Subcutaneous adipose tissue (tissue), 4 donors: ENCODE measurements at places on chromosomes 5 and 9. TPM values are rescaled to one million over a fixed set of nuclear protein-coding genes. Genes with fewer than 3 reads are reported as not detected.

The FAM153A gene
- 3.5 TPM for total RNA-seq

The TAS2R1 gene
- not detected for total RNA-seq

The C9 gene
- not detected for total RNA-seq

The OLFM1 gene
- 24.4 TPM for total RNA-seq

The F2RL1 gene
- total RNA-seq: 3.6 TPM

The CD74 gene
- 823 TPM for total RNA-seq

The TRPM6 gene
- total RNA-seq: 1.9 TPM

The SPATA31E1 gene
- not detected for total RNA-seq

The FAM193B gene
- 25.8 TPM for total RNA-seq

The LCN9 gene
- not detected for total RNA-seq

The EQTN gene
- total RNA-seq: 0.66 TPM

The ITK gene
- 2.8 TPM for total RNA-seq

The SGCD gene
- total RNA-seq: 7.3 TPM

The IFNA13 gene
- not detected for total RNA-seq

The C9orf153 gene
- total RNA-seq: 0.17 TPM

The CDKN2AIPNL gene
- total RNA-seq: 14.2 TPM

The NR2F1 gene
- total RNA-seq: 1.5 TPM

The S1PR3 gene
- total RNA-seq: 22.1 TPM

The F12 gene
- 2.0 TPM for total RNA-seq

The TMEM215 gene
- total RNA-seq: not detected

The TSSK1B gene
- total RNA-seq: not detected

The RNF224 gene
- total RNA-seq: not detected

The IL9 gene
- not detected for total RNA-seq

The SHISAL2B gene
- total RNA-seq: not detected

The SPACA9 gene
- 3.6 TPM for total RNA-seq

The IRX2 gene
- 3.5 TPM for total RNA-seq

The PCDHGB2 gene
- 4.4 TPM for total RNA-seq

The SNCB gene
- total RNA-seq: not detected

The GLDC gene
- total RNA-seq: not detected

The SPATA6L gene
- total RNA-seq: 3.5 TPM

The LCN15 gene
- not detected for total RNA-seq

The MRPL22 gene
- 19.8 TPM for total RNA-seq

The GDA gene
- total RNA-seq: not detected

The BTNL9 gene
- total RNA-seq: 579 TPM

The TXNDC8 gene
- total RNA-seq: not detected

The SSBP2 gene
- 80.4 TPM for total RNA-seq

The GMCL2 gene
- not detected for total RNA-seq

The ANGPTL2 gene
- 93.4 TPM for total RNA-seq

The RNF130 gene
- total RNA-seq: 226 TPM

The SPATA31D4 gene
- total RNA-seq: not detected

The NR2F1-AS1 gene
- total RNA-seq: 6.4 TPM

The AIF1L gene
- total RNA-seq: 11.2 TPM

The PCDHB3 gene
- total RNA-seq: 0.85 TPM

The TLR4 gene
- total RNA-seq: 106 TPM

The TEK gene
- 14.3 TPM for total RNA-seq

The ADRB2 gene
- total RNA-seq: 49.4 TPM

The CATSPER3 gene
- total RNA-seq: not detected

The PCDHA12 gene
- 0.17 TPM for total RNA-seq

The SEMA5A gene
- 5.1 TPM for total RNA-seq

The ARID3C gene
- total RNA-seq: not detected

The HSPB3 gene
- not detected for total RNA-seq

The C5orf52 gene
- not detected for total RNA-seq

The SPAG8 gene
- 1.5 TPM for total RNA-seq

The WNT8A gene
- total RNA-seq: not detected

The PDE6A gene
- total RNA-seq: not detected
